ENCODE measurements at places on chromosomes 3 and 15.

DNA sequence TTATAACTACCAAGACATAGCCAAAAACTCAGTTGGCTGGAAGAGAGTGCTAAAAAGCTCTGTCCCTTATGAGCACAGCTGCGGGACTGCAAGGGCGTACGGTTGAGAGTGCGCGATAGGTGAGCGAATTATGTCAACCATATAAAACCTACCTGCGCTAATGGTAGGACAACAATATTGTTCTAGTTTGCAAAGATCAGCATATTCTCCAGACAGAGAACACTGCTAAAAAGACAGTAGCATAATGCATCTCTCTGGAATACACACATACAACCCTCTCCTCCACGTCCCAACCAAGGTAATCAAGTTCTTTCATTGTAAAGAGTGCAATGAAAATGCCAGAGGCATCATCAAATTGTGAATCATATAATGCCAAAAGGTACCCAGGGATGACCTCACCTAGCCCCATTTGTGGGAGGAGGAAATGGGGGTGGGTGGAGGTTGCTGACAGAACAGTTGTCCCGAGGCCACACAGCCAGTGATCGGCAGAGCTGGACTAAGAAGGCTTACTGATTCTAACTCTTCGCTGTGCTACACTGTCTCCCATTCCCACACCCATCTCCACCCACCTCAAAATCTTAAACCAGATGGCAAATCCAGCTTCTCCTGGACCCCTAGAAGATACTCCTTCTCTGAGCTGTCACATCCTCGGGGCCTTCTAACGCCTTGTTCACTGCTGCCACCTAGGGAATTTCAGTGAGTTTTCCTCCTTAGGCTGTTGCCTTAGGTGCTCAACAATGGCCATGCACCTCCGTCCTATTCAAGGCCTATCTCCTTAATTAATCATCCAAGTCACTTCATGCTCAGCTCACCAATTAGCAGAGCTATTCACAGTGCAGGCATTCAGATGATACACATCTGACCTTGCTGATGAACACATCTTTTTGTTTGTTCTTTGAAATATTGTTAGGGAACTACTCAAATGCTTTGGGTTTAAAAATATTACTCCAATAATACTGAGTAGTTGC is 60.7 kb downstream of the RPL22L1 start:
- DNase-seq = no peak

- no peak for DNase-seq
Observed at GRCh38 chr15:78987556-78988360, 42.9 kb upstream of the CTSH start.

DNA sequence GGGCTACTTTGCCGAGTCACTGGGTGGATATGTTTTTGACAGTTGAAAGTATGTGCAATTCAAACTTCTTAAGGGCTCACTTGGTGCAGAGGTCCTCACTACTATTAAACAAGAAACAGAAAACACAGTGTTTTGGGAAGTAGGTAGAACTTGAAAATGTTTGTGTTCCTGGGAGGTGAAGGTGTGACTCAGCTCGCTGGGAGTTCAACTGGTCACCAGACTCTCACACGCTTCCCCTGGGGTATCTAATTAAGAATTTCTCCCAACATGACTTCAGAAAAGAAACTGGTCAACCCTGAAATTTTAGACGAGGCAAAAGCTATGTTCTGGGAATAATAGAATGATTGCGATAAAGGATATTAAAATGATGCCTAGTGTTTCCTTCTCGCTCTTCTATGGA is 1039.8 kb upstream of the SEMA6D start:
- no peak for DNase-seq

- peak; percentile 71 for DNase-seq
Observed at GRCh38 chr3:12966847-12967605, 106.2 kb downstream of the IQSEC1 start.

GRCh38 chr3:114460459-114460858 is 166.6 kb downstream of the TIGIT start:
- no peak for DNase-seq

DNA sequence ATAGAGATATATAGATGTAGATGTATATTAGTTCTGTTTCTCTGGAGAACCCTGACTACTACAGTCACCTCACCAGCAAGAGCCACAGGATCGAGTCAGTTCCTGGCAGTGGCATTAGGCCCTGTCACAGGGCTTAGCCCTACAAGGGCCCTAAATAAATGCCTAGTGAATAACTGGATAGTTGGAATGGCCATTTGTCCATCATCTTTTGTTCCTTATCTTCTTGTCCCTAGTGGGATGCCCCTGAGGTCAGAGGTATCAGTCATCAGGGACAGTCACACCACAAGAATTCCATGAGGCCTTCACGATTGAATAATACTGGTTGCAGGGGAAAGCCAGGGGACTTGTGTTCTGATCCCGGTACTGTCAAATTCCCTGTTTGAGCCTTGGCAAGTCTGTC is 204.9 kb upstream of the PPP2R3A start:
- no peak for DNase-seq

GRCh38 chr15:89998923-89999675 is 2.0 kb upstream of the ZNF710 start:
- no peak for DNase-seq

DNA sequence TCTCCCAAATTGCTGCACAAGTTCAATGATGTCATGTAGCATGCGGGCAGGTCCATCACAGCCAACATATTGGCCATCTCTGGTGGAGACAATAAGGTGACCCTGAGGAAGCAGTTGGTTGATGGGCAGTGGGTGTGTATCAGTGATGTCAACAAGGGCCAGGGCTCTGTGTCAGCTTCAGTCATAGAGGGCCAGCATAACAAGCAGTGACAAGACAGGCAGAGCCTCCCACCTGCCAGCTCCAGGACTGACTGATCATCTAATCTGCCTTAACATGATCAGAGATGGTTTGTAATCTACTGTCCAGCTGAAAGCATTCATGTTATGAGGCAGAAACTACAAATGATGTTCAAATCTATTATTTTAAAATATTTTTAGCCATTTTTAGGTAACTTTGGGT is 62.3 kb downstream of the GLB1 start:
- DNase-seq = no peak

GRCh38 chr3:52216585-52217408 is 8.6 kb downstream of the TLR9 start:
- DNase-seq = peak; percentile 86

DNA sequence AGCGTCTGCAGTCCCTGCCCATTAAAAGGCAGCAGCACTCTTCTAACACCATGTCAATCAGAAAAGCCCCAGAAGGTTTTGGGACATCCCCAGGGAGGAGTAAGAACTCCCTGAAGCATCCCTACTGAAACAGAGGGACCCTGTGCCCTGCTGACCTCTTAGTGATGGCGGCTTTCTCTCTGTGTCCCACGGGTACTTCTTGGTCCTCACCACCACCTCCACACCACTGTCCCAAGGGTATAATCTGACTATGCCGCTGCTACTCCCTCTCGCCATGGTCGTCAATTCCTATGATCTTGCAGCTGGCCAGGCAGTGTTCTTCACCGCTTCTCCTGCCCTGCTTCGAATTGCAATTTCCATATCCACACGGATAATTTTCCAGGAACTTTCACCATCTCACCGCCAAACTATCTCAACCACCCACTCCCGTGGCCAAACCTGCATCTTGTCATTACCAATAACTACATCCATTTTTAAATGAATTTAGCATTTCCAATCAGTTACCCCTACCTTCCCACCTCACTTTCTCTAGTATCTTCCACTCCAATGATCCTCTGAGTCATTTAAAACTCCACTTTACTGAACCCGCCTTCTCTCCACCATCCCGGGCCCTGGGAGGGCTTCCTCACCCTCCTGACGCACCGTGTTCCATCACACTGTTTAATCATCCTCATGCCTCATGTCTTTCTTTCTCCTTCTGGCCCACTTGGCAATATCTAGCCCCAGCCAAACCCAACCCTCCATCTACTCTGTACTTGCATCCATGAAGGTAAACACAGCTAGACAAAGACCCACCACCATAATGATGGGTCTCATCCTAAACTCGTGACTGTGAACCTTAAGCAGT is 23.7 kb downstream of the PRR23E start:
- DNase-seq = no peak

DNA sequence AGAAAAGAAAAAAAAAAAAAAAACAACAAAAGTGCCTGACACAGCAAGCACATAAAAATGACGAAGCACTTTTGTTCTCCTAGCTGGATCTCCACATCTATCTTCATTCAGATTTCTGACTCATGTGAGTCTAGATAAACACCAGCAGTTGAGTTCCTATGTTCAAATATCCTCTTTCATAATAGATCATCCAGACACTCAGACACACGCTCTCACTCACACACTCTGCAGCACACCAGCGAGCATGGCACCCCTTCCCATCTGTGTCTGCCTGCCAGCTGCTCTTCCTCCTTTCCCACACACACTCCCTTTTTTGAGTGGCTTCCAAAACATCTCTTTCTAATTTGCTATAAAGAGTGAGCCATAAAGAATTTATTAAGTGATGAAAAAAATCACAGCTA is 19.8 kb upstream of the CELF6 start:
- DNase-seq = no peak

DNA sequence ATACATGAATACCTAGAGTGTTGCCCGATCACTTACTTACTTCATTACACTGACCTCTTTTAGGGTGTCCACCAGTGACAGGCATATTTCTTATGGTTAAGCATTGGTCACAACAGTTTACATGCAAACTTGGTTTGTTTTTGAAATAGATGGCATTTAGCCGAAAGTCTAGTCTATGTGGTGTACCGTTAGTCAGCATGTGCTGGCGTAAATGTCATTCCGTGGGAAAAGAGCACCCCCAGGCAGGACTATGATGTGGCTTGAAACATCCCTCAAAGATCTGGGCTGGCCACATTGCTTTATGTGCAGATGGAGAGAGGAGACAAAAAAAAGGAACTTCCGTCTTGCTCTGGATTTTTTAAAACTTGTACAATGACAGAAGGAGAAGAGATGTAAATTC is 357.0 kb upstream of the ICE2 start:
- DNase-seq = no peak

Measured in activated effector memory CD4-positive, alpha-beta T cell treated with anti-CD3 and anti-CD28 coated beads, Interleukin-2, amount 50 U/mL, for 16 hours (primary cell).